ENCODE measurements at places on chromosomes 2 and 18.

DNA sequence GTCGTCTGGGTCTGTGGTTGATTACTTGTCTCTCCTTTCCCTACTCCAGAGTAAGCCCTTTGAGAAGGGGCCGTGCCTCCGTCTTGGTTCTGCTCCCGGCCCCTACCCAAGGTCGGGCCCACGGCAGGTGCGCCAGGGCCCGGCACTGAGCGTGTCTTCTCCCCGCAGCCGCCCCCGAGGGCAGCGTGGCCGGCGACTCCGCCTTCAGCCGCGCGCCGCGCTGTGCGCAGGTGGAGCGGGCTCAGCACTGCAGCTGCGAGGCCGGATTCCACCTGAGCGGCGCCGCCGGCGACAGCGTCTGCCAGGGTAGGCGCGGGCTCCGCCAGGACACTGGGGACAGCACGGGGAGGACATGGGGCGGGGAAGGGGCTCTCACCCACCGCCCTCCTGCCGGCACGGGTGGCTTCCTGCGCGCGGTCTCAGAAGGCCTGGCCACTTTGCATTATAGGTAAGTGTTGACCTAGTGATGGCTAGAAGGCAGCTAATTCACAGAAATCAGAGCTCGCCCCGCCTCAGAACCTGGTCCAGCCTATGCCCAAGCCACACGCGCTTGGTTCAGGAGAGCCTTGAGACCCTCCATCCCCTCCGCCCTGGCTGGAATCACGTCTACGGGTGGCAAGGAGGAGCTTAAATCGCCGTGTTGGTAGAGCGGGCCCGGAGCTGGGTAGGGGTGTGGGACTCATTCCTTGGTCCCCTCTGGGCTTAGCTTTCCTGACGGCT lies 43.5 kb downstream of the FBLN7 start:
- no peak for DNase-seq

- no peak for DNase-seq
Observed at GRCh38 chr2:118102433-118103082, 14.3 kb downstream of the INSIG2 start.

DNA sequence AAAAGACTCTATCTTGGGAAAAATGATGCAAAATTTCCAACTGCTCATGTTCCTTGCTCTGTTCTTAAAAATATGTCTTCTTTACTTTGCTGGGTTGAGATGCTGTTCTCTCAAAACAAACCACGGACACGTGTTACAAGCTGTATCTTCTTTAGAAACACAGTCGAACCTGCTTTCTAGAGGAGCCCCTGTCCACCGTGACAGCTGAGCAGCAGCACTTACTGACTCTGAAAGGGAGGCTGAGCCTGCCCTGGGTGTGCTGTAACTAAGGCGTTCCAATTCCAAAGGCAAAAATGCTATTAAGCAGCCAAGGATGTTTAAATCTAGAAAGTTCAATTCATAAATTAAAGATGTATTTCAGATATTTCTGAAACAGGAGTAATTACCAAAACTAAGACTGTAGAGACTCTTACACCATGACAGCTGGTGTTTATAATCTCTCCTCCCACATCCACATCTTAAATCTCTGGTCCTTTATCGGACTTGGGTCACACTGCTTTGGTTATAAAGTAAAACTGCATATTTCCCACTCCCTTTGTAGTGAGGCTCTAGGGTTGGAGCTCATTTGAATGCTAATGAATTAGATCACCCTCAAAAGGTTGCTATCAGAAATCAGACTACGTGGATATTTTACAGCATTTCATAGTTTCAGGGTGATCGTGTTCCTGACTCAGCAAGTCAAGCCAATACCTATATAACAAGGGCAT lies 281.2 kb upstream of the LYPD1 start:
- DNase-seq = no peak

GRCh38 chr2:102291319-102292075 lies 19.9 kb upstream of the IL1RL1 start:
- no peak for DNase-seq

DNA sequence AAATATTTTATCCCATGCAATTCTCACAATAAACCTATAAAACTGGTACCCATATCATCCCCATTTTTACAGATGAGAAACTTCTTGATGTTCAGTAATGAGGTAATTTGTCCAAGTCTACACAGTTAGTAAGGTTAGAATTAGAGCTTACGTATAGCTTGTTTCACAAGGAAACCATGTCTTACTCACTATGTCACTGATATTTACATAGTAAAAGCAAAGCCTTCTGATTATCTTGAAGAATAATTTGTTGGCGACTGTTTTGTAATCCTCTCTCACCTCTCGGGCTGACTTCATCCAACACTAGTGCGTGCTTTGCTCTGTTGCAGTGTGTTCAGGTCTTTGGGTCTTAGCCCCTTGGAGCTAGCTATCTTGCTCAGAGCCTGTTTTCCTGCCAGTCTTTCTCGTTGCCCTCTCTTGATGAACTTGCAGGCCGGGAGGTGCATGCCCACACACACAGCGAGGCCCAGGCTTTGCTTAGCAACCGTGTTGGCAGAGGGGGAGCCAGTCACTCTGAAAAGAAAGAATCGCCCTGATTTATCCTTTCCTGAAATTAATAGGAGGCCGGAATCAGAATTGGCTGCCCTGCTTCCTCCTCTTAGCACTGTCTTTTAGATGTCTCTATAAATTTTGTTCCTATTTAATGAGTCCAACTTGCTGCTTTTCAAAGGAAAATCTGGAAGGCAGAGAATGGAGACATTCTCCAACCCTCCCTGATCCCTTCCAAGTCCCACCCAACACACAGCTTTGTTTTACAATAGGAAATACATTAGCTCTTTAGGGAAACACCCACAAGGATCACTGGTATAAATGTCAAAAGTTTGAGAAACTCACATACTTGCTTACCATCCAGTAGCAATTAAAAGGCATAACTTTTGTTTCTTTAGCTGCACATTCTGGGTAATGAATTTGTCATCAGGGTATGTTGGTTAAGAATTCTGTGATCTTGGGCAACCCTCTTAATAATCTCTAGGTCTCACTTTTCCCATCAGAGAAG lies 97.6 kb upstream of the SEC11C start:
- DNase-seq = no peak

GRCh38 chr18:24862201-24862816 lies 401.9 kb downstream of the HRH4 start:
- DNase-seq = no peak

- no peak for DNase-seq
Observed at GRCh38 chr2:12613137-12613835, 103.5 kb upstream of the TRIB2 start.

DNA sequence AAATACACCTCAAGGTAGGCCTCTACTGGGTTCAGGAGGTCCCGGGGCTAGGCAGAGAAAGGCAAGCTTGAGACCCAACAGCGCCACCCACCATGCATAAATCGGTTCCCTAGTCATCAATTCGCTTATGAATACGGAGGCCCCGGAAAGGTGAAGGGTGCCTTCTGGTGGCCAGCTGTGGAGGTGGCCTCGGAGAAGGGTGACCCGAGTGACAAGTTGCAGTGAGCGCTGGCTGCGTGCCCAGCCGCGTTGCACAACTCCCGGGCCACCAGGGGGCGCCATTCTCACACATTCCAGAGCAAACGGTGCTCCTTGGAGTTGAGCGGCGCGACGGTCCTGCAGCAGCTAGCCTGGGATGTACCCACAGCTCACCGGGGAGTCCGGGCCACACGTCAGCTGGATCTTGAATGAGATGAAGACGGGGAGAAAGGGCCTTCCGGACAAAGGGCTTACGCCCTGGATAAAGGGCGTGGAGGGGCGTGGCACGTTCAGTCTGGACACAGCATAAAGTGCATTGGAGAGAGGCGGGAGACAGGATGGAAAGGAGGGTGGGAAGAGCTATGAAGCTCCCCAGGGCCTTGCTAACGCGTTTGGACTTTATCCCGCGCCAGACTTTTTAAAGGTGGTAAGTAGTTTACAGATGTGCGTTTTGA lies 20.4 kb downstream of the TMSB10 start:
- peak; percentile 81 for DNase-seq

DNA sequence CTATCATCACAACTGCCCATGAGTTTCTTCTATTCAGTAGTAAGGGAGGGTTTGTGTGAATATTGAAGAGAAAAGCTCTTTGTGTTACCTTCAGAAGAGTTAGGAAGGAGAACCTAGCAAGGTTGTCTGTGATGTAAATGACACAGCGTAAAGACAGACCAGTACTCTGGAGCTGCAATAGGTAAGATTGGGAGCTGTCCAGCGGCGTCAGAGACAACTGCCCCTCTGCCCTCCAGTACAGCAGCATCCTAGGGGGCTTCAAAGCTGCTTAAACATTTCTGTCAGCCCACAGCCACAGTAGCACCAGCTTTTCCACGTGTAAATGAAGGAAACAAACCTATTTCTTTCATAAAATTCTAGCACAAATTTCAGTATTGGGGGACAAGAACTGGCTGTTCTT lies 34.5 kb downstream of the NYAP2 start:
- DNase-seq = no peak

GRCh38 chr18:69895066-69896047 lies 52.3 kb downstream of the CD226 start:
- no peak for DNase-seq

DNA sequence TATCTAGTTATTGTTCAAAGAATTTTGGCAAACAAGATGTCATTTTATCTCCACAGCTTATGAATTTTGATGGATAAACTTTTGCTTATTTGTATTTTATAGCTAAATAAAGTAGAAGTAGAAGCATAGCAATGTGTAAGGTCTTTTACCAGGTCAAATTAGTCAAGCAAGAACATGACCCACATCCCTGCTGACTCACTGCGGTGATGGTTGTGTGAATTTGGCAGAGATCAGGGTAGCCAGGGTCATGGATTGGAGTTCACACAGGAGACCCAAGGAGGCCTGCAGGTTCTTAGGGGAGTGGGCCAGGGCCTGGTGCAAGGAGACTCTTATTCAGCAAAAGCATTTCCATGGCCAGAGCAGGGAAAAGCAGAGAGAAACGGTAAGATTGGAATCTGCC lies 18.7 kb downstream of the SP140 start:
- no peak for DNase-seq

DNA sequence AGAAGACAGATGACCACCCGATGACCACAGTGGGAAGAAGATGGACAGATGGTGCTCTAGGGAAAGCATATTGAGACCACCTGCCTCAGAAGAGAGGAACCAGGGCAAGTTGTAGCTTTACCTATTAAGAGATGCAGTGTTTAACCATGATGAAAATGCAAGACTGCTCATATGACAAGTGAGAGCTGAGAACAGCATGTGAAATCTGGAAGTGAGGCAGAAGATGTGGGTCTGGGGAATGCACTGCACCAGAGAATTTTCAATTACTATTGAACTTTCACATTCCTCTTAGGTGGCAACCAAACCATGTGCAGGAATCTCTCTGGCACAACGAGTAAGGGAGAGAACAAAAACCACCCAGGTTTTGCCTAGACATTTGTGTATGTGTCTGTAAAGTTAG lies 184.8 kb upstream of the CRIM1 start:
- DNase-seq = no peak

DNA sequence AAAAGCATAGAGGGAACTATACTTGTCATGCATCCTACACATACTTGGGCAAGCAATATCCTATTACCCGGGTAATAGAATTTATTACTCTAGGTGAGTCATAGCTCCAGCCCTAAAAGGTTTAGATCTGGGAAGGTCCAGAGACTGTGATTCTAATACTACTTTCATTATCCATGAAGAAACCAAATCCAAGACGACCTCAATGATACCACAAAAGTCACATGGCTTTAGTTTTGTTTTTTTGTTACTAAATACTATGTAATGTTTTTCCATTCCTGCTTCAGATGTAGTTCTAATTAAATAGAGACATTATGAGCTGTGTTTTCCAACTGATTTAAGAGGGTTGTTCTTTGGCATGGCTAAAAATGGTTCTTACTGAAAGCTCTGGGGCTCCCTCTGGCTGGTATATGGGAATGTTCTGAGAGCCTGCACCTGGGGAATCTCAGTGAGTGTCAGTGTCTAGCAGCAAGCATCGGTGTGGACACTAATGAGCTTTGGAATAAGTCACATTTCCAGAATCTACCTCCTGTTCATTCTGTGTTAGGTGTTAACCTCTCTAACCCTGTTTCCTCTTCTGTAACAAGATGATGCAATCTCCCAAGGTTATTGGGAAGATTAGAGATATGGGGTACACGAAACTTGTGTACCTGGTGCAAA lies 20.5 kb upstream of the IL1RL2 start:
- no peak for DNase-seq

GRCh38 chr2:160917850-160918249 lies 242.4 kb upstream of the TANK start:
- no peak for DNase-seq

DNA sequence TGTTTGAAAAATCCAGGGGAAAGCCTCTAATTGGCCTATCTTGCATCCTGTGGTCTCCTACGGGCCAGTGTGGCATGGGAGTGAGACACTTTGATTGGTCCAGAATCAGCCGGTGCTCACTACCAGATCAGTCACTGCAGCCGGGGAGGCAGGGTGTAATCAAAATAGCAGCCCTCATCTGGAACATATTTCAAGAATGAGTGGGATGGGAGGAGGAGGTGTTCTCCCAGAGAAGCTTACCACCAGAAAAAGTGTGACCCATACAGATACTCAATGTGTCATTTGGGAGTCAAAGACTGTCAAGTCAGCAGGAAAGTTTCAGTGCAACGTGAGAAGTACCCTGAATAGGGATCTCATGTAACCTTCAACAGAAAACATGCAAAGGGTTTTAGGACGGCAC lies 393.9 kb upstream of the SLC14A2 start:
- DNase-seq = no peak

DNA sequence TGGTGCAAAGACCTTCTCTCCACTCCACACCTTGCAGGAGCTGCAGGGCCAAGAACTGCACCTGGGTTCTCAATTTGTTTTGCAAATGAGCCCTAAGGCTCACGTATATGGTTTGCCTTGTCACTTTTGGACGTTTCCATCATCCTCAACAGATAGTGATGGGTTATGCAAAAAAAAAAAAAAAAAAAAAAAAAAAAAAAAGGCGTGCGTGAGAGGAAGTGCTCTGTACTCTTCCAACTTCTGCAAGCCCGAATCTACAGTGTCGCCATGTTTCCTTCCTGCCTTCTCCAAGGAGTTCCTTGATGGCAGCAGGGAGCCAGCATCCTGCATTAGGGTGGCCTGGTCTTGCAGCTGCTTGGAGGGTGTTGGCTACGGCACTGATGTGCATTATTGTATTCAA lies 4.0 kb upstream of the INHBB start:
- no peak for DNase-seq

DNA sequence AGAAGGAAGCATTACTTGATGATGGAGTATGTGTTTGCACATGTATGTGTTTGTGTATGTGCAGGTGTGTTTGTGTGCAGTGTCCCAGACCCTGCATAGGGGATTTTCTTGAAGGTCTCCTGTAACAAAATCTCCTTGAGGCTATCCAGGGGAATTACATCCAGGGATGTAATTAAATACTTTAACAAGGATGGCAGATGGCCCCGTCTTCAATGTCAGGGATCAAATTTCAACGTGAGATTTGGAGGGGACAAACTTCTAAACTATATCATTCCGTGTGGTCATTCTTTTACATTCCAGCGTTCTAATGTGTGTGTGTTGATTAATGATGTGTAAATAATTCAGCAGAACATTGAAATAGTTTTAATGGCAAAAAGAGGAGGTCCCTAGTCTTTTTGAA lies 3.3 kb downstream of the UGT1A9 start:
- peak; percentile 62 for DNase-seq

All from NCI-H524 treated with DMSO at 0.1 percent for 48 hours (cell line).